ENCODE measurements at places on chromosomes 4 and X.

DNA sequence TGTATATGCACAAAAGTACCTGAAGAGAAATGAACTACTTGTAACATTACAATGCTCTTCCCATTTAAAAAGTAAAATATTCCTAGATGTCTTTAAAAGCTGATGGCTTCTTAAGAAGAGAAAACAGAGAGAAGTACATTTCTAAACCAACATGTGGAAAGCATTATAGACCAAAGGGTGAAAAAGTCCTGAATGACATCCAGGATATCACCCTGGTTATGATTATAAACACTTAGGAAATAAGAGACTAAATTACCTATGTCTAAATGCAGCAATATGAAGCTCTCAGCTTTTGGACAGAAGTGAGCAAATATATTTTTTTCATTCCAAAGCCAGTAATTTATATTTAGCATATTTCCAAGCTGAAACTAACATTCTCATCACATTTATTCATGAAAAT, 21.7 kb upstream of the EGFL6 start:
- DNase-seq: no peak

DNA sequence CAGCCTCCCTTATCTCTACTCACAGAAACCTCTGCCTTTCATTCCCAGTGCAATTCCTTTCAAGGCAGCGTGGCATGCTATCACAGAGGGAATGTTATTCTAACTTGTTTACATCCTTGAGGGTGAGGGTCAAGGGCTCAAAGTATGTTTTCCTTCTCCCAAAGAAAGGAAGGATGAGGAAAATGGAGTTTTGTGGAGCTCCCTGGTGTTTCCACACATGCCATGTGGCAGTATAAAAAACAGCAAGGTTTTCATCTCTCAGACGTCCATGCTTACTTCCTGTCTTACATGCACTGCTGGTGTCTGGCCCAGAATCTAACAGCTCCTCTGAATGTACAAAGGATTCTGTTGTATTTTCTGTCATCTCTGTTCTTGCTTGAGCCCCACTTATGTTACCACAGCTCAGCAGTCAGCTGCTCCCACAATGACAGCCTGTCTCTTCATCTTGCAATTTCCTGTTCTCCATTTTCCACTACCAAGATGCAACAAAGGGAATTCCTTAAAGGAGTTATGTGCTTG, 128.0 kb downstream of the SNCA start:
- DNase-seq: peak; percentile 8

DNA sequence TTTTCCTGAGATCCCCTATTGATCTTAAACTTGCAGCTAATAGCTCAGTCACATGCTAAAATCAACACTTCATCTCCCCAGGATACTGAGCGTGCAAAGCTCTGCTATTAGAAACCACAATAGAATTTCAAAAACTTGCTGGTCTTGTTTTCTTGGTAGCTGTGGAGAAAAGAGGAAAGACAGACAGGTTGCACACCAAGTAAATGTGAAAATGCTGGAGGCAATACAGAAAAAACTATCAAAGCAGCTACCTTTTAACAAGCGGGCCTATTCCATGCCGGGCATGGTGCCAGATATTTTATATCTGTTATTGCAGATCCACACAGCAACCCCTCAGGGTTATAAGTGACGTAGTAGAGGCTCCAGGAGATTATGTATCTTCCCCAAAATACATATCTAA, 171.9 kb downstream of the DCTD start:
- DNase-seq: no peak

GRCh38 chr4:183636503-183636902, 22.5 kb downstream of the RWDD4 start:
- DNase-seq: no peak

DNA sequence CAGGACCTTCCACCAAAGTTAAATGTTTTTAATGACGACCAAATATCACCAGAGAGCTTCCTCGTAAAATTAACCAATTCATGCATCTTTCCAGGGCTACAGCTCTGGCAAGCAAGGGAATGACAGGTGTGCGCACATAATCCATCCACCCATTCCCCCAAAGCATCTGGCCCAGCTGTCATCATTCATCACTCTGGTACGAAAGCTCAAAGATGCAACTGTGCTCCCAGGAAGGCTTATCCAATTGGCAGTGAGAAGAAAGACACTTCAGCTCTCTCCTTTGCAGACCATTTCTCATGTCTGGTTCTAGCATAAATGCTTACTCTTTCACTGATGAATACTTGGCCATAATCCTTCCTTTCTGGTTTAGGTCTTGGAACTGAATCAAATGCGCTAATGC, 139.2 kb downstream of the NSUN7 start:
- DNase-seq: no peak

- DNase-seq: peak; percentile 45
These were observed 98.8 kb upstream of the STX18 start for GRCh38 chr4:4640692-4641091.

GRCh38 chrX:47030339-47030738, 47.9 kb upstream of the RGN start:
- peak; percentile 41 for DNase-seq

GRCh38 chr4:61162116-61162515, 38.0 kb upstream of the ADGRL3 start:
- DNase-seq: no peak

- DNase-seq: no peak
These were observed 744.2 kb upstream of the GRIA3 start for GRCh38 chrX:122439831-122440230.

DNA sequence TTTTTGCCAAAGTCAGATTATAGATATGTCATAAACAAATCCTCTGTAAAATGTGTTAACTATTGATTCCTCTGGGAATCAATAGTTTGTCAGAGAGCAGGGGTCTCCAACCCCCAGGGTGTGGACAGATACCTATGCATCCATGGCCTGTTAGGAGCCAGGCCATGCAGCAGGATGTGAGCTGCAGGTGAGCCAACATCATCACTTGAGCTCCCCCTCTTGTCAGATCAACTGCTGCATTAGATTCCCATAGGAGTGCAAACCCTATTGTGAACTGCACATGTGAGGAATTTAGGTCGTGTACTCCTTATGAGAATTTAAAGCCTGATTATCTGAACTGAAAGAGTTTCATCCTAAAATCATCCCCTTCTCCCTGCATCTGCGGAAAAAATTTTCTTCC, 1365.4 kb downstream of the ARAP2 start:
- no peak for DNase-seq

All from neural crest cell (in vitro differentiated cells).